Progenitor cell of endocrine pancreas (in vitro differentiated cells): ENCODE measurements at places on chromosomes 2 and 18. TPM values are rescaled to one million over a fixed set of nuclear protein-coding genes. Genes with fewer than 3 reads are reported as not detected.

DNA sequence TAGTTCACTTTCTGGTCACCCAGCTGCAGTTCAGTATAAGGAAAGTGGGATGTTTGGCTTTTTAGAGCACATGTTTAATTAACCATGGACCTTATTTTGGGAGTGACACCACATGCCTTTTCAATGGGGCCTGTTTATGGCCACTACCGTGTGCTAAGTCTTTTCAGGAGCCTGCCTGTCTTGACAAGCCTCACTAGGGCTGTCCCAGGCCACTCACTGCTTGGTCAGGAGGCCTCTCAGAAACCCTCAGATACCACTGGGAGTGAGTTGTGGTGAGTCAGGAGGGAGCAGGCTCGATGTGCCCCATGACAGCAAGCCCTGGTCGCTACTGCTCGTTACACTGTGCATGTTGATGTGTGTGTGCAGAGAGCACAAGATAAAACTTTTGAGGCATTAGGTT lies 123.0 kb downstream of the MAP4K4 start:
- no peak overlapping the region for H3K4me3 ChIP-seq
- no peaks in the 10 kb centered on the region for H3K36me3 ChIP-seq
- peak overlapping the region; percentile 75 for H3K27ac ChIP-seq
- no peaks in the 10 kb centered on the region for H3K27me3 ChIP-seq
- H3K4me1 ChIP-seq: peaks cover 47% of the 10 kb centered on the region

- H3K4me1 ChIP-seq: peaks cover 2% of the 10 kb centered on the region
- DNase-seq: no peak
- H3K27me3 ChIP-seq: peaks cover 3% of the 10 kb centered on the region
- H3K36me3 ChIP-seq: no peaks in the 10 kb centered on the region
- H3K27ac ChIP-seq: peak overlapping the region; percentile 17
These were observed 40.0 kb upstream of the ITSN2 start for GRCh38 chr2:24400207-24400907.

- H3K4me1 ChIP-seq: no peaks in the 10 kb centered on the region
- DNase-seq: no peak
- H3K27ac ChIP-seq: no peak overlapping the region
These were observed 24.5 kb upstream of the KCNK3 start for GRCh38 chr2:26668041-26668440.

DNA sequence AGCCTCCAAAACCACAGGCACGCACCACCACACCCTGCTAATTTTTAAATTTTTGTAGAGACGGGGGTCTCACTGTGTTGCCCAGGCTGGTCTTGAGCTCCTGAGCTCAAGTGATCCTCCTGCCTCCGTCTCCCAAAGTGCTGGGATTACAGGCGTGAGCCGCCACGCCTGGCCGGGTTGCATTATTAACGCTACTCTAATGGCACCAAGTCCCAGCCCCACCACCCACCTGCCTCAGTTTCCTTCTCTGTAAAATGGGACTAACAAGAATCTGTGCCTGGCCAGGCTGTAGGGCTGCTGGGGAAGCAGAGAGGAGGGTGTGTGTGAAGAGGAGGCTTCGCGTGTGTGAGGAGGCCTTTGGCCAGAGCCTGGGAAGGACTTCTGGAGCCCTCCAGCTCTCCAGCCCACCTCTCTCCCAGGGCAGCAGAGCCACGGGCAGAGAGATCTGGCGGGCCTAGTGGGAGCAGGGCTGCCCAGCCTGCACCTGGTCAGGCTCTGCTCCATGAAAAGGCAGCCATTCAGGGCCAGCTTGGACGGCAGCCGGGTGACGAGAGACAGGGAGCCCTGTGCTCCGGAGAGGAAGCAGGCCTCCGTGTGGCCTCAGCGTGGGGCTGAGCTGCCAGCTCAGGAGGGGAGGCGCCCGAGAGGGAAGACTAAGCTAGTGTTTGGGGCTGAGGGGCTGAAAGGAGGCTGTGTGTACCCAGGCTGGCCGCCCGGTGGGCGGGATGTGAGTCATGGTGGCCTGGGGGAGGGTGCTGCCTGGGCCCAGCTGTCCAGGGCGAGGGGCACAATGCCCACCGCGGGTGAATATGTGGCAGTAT lies 7.4 kb upstream of the B3GNT7 start:
- peaks cover 3% of the 10 kb centered on the region for H3K36me3 ChIP-seq
- no peak overlapping the region for H3K4me3 ChIP-seq
- peaks cover 15% of the 10 kb centered on the region for H3K27me3 ChIP-seq
- H3K4me1 ChIP-seq: peaks cover 7% of the 10 kb centered on the region
- DNase-seq: no peak

DNA sequence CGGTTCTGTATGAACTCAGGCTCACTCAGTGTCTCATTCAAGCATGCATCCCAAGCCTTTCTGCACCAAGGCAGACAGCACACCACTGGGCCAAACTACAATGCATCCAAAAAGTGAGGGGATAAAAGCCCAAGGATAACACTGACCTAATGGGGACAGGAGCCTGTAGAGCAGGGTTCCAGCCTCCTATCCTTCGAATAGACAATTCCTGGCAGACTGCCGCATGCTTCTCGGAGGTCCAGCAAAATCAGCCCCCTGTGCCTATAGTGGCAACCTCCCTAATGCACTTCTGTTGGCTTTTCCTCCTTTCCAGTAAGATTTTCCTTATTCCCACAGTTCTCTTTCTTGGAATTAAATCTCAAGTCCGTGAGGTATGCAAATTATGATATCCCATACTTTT lies 44.8 kb upstream of the CAVIN2 start:
- H3K27ac ChIP-seq: no peak overlapping the region
- peaks cover 1% of the 10 kb centered on the region for H3K36me3 ChIP-seq
- peaks cover 6% of the 10 kb centered on the region for H3K4me1 ChIP-seq
- no peak for DNase-seq

DNA sequence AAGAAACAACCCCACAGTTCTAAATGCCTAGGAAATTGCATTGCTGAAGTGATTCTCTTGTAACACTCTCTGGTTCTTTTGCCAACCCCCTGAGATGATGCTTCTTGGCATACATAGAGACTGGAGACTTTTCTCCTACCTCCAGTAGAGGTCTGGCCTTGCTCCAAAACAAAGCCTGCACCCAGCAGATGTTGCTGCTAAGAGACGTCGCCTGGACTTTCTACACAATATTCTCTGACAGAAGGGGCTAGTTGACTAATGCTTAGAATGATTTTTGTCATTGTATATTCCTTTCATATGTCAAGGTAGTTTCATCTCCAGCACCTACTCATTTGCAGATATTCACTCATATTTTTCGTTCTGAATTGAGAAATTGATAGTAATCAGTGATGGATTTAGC lies 24.6 kb downstream of the SOWAHC start:
- H3K4me3 ChIP-seq: no peak overlapping the region
- H3K27ac ChIP-seq: no peak overlapping the region
- no peaks in the 10 kb centered on the region for H3K27me3 ChIP-seq
- peaks cover 21% of the 10 kb centered on the region for H3K4me1 ChIP-seq

GRCh38 chr18:12246849-12247808 lies 7.0 kb upstream of the CIDEA start:
- peaks cover 64% of the 10 kb centered on the region for H3K27me3 ChIP-seq
- DNase-seq: no peak
- no peaks in the 10 kb centered on the region for H3K4me1 ChIP-seq
- H3K27ac ChIP-seq: no peak overlapping the region
- no peak overlapping the region for H3K4me3 ChIP-seq
- no peaks in the 10 kb centered on the region for H3K36me3 ChIP-seq

- H3K4me3 ChIP-seq: no peak overlapping the region
- DNase-seq: no peak
- no peak overlapping the region for H3K27ac ChIP-seq
- H3K4me1 ChIP-seq: peaks cover 7% of the 10 kb centered on the region
- H3K27me3 ChIP-seq: peaks cover 18% of the 10 kb centered on the region
- no peaks in the 10 kb centered on the region for H3K36me3 ChIP-seq
These were observed 456.1 kb downstream of the LPIN1 start for GRCh38 chr2:12202313-12203075.

- no peak overlapping the region for H3K27ac ChIP-seq
- no peaks in the 10 kb centered on the region for H3K36me3 ChIP-seq
- H3K27me3 ChIP-seq: no peaks in the 10 kb centered on the region
- DNase-seq: no peak
- no peak overlapping the region for H3K4me3 ChIP-seq
These were observed 137.4 kb downstream of the MC4R start for GRCh38 chr18:60235164-60235563.

Gene SPRED2
- total RNA-seq: 36.6 and 38.6 TPM in 2 replicates

GRCh38 chr18:21453511-21453901 lies 147.0 kb downstream of the ESCO1 start:
- H3K27me3 ChIP-seq: no peaks in the 10 kb centered on the region
- H3K27ac ChIP-seq: no peak overlapping the region
- H3K4me3 ChIP-seq: no peak overlapping the region
- peaks cover 7% of the 10 kb centered on the region for H3K4me1 ChIP-seq
- peaks cover 1% of the 10 kb centered on the region for H3K36me3 ChIP-seq

Gene VAPA
- 115 and 125 TPM in 2 replicates for total RNA-seq

DNA sequence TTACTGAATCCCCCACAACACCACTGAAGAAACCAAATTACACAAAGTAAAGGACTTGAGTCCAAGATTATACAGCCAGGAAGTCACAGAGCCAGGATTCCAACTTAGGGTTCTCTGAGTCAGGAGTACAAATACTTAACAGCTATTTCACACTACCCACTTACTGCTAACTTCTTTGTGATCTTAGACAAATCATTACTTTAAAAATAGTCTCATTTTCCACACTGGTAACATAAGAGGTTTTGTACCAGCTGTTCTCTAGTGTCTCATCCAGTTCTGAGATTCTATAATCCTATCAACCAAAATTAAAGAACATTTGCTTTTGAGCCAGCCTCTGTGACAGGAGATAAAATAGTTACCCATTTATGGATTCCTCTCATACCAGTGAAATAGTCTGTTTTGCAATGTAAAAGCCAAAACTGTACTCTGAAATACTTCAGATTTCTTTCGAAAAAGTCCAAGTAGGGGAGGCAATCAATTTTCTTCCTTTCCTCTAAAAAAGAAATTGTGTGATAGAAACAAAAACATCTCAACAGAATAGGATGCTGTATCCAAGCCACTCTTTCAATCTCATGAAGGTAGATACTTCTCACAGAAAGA lies 157.6 kb downstream of the LRATD1 start:
- H3K4me1 ChIP-seq: no peaks in the 10 kb centered on the region
- no peak overlapping the region for H3K27ac ChIP-seq
- DNase-seq: no peak
- H3K27me3 ChIP-seq: no peaks in the 10 kb centered on the region

DNA sequence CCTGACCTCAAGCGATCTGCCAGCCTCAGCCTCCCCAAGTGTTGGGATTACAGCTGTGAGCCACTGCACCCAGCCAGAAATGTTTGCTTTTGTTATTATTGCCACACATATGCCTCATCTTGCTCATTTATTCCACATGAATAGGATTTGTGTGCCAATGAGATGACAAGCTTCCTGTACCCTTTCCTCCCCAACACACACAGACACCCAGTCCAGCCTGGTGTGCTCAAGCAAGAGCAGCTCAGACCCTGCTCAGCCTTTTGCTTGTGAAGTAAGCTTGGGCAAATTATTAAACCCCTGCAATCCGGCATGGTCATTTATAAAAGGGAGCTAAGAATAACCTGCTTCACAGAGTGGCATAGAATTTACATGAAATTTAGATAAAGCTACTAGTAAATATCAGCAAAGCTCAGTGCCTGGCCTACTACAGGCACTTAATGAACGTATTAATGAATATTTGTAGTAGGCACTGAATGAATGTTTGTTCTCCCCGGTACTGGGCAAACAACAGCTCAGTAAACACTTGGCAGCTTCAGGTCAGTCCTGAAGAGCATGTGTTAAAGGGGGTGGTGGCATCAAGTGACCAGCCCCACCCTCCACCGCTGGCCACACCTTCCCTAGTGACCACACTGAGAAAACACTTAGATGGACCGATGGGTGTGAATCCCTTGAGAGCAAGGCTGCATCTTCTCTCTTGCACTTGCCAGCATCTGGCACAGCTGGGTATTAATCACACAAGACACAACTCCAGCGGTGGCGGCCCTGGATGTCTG lies 280.2 kb downstream of the SRBD1 start:
- peak overlapping the region; percentile 43 for H3K27ac ChIP-seq
- DNase-seq: no peak
- H3K36me3 ChIP-seq: no peaks in the 10 kb centered on the region
- H3K4me1 ChIP-seq: peaks cover 45% of the 10 kb centered on the region

- peaks cover 9% of the 10 kb centered on the region for H3K27me3 ChIP-seq
- H3K4me1 ChIP-seq: peaks cover 2% of the 10 kb centered on the region
- H3K4me3 ChIP-seq: no peak overlapping the region
These were observed 147.2 kb upstream of the TWIST2 start for GRCh38 chr2:238700506-238701340.

- H3K27ac ChIP-seq: no peak overlapping the region
- peaks cover 2% of the 10 kb centered on the region for H3K4me1 ChIP-seq
- no peak overlapping the region for H3K4me3 ChIP-seq
- H3K36me3 ChIP-seq: no peaks in the 10 kb centered on the region
- H3K27me3 ChIP-seq: no peaks in the 10 kb centered on the region
These were observed 147.7 kb upstream of the DTNA start for GRCh38 chr18:34562252-34562870.

GRCh38 chr2:230614913-230615332 lies 97.7 kb upstream of the CAB39 start:
- no peak overlapping the region for H3K27ac ChIP-seq
- peaks cover 15% of the 10 kb centered on the region for H3K27me3 ChIP-seq
- no peak overlapping the region for H3K4me3 ChIP-seq
- H3K4me1 ChIP-seq: peaks cover 3% of the 10 kb centered on the region

DNA sequence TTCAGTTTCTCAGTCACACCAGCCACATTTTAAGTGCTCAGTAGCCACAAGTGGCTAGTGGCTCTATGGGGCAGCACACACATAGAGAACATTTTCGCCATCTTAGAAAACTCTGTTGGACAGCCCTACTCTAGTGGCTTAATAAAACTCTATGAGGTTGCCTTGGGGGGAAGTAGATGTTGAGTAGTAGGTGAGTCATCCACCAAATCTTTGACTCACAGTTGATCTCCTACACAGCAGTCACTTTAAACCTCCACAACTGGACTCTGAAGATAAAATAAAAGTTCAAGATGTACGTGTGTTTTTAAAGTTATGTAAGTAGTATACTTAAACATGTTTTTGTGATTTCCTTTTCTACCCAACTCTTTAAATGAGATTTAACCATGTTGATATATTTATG lies 379.0 kb downstream of the SETBP1 start:
- no peak overlapping the region for H3K4me3 ChIP-seq
- H3K4me1 ChIP-seq: peaks cover 4% of the 10 kb centered on the region
- no peak for DNase-seq
- no peak overlapping the region for H3K27ac ChIP-seq
- H3K27me3 ChIP-seq: no peaks in the 10 kb centered on the region

Gene NGEF
- 0.71 and 1.2 TPM in 2 replicates for total RNA-seq
